ENCODE measurements at places on chromosomes 5 and 9.
A peak's percentile ranks its signal among the peaks of the same experiment; 100 is the strongest.

GRCh38 chr5:142716963-142717362 lies 31.1 kb upstream of the FGF1 start:
- no peak for DNase-seq

- DNase-seq, result no peak
Measured at GRCh38 chr5:89302102-89302891, 419.3 kb upstream of the MEF2C start.

GRCh38 chr5:76175821-76176403 lies 92.7 kb downstream of the SV2C start:
- no peak for DNase-seq

GRCh38 chr5:40801771-40802562 lies 3.8 kb upstream of the PRKAA1 start:
- DNase-seq, result no peak

GRCh38 chr5:134083517-134083916 lies 31.0 kb upstream of the TCF7 start:
- no peak for DNase-seq

- DNase-seq, result no peak
Measured at GRCh38 chr9:121364077-121364476, 6.0 kb downstream of the STOM start.

DNA sequence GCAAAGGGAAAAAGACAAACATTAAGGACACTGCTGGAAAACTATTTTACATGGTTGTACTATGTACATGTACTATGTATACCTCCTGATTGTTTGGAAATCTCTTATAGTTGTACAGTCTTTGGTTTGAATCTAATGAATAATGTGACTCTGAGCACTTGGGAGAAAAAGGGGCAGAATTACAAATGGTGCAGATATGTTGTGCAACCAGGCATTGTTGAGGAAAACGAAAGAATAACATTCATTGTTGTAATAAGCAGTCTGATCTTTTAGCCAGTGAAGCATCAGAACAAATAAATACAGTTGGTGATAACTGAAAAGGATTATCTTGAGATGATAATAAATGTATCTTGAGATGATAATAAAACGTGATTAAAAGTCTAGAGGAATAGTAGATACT lies 87.2 kb downstream of the CSNK1G3 start:
- peak; percentile 13 for DNase-seq

- no peak for DNase-seq
Measured at GRCh38 chr9:85428230-85428629, 313.5 kb downstream of the AGTPBP1 start.

DNA sequence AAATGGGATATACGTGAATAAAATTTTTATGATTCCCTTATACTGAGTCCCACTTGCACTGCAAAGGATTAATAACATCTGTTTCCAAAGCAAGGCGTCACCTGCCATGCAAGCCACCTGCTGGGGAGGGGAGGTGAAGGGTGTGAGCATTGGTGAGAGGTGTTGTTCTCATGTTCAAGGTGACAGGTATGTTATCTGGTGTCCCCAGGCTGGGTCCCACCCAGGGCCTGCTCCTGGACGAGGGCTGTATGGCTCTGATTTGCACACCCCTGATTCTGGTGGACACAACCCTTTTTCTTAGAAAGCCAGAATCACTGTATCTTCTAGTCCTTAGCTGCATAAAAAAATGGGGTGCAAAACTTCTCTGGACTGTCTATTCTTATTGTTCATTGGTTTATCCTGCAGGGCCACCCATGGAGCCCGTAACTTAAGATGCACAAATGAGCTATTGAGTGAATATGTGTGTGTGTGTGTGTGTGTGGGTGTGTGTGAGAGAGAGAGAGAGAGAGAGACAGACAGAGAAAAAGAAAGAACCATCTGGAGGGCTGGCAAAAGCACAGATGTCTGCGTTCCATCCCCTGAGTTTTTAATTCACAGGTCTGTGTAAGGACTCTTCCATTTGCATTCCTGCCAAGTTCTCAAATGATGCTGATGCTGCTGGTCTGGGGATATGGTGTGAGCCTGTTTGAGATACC lies 53.7 kb downstream of the SYK start:
- no peak for DNase-seq

DNA sequence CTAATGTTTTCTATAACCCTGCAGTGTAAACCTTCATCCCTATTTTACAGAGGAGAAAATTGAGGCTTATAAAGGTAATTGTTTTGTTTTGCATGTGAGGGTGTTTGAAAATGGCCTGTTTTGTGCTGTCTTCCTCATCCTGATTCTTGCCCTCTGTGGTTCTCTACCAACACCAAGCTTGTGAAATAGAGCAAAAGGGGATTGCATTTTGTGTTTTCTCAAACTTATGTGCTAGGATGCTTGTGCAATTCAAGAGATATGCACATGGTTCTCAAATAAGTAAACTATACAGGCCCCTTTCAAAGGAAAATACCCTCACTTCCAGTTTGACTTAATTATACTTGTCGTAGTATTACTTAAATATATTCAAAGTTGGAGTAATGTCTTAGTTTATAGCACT lies 17.2 kb downstream of the PAM start:
- no peak for DNase-seq

GRCh38 chr9:90842996-90843395 lies 41.4 kb downstream of the SYK start:
- no peak for DNase-seq

GRCh38 chr5:149314571-149315111 lies 30.7 kb upstream of the GRPEL2 start:
- no peak for DNase-seq

DNA sequence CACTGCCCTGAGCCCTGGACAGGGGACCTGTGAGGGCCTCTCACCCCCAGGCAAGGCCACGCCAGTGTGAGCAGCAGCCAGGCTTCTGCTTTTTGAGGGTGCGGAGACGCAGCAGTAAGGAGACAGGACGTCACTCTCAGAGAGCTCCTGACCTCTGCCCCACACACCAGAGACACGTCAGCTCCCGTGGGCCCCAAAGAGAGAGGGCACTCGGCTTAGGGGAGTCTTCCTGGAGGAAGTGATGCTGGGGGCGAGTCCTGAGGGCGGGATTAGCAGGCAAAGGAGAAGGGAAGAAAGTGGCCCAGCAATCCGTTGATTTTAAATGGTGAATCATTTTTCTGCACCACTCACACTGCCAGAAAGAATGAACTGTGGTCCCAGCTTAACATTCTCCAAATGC lies 24.0 kb upstream of the SLC9A3 start:
- no peak for DNase-seq

GRCh38 chr5:170756691-170757090 lies 26.8 kb upstream of the GABRP start:
- DNase-seq, result no peak

DNA sequence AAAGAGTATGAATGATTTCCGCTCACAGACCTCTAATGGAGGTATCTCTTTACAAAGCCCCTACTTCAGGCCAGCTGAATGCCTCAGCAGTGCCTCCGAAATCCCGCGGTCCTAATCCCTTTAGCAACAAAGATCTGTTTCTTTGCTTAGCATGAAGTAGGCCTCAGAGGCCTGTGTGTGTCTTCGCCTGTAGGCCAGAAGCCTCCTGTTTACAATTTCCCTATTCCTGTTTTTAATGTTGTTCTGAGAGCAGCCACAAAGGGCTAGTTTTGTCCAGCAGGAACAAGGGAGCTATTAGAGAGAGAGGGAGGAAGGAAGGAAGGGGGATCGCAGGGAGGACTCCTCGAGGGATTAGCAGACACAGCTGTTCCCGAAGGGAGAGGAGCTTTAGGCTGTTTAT lies 166.4 kb upstream of the SPRY4 start:
- DNase-seq, result no peak

DNA sequence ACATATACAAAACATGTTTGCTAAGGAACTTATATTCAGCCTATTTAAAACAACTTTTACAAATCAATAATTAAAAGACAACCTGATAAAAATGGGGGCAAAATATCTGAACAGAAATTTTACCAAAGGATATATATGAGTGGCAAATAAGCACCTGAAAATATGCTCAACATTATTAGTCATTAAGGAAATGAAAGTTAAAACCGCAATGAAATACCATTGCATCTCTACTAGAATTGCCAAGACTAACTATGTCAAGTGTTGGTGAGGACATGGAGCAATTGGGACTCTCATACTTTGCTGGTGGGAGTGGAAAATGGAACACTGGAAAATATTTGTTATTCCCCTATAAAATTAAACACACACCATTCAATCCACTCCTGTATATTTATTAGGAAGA lies 26.3 kb upstream of the PPP2R2B start:
- no peak for DNase-seq

- DNase-seq, result no peak
Measured at GRCh38 chr5:145242551-145242950, 592.6 kb downstream of the PRELID2 start.

GRCh38 chr9:126957687-126958053 lies 43.1 kb downstream of the RALGPS1 start:
- no peak for DNase-seq

GRCh38 chr5:41908374-41909079 lies 4.4 kb downstream of the RIMOC1 start:
- DNase-seq, result peak; percentile 51

DNA sequence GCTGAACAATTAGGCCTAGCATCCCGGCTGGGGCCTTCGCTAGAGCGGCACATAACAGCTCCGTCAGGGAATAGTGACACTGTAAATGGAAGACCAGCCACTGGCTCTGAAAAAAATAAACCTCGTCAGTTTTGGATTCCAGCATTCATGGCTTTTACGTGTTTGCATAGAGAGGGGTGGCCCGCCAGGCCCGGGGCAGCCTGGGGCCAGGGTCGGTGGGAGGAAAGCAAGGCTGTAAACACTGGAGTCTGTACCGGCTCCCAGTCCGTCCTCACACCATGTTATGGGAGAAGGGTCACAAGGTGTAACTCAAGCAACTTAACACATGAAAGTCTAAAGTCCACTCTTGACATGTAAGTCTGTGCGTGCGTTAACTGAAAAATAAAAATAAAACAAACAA lies 11.2 kb downstream of the CCNI2 start:
- no peak for DNase-seq

DNA sequence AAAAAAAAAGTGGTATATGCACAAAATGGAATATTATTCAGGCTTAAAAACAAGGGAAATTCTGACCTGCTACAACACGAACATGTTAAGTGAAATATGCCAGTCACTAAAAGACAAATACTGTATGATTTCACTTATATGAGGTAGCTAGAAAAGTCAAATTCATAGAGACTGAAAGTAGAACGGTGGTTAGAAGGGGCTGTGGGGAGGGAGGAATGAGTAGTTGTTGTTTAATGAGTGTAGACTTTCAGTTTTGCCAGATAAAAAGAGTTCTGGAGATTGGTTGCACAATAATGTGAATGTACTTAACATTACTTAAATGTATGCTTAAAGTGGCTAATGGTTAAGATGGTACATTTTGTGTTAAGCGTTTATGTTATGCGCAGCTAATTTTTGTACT lies 79.5 kb upstream of the IL12B start:
- no peak for DNase-seq

DNA sequence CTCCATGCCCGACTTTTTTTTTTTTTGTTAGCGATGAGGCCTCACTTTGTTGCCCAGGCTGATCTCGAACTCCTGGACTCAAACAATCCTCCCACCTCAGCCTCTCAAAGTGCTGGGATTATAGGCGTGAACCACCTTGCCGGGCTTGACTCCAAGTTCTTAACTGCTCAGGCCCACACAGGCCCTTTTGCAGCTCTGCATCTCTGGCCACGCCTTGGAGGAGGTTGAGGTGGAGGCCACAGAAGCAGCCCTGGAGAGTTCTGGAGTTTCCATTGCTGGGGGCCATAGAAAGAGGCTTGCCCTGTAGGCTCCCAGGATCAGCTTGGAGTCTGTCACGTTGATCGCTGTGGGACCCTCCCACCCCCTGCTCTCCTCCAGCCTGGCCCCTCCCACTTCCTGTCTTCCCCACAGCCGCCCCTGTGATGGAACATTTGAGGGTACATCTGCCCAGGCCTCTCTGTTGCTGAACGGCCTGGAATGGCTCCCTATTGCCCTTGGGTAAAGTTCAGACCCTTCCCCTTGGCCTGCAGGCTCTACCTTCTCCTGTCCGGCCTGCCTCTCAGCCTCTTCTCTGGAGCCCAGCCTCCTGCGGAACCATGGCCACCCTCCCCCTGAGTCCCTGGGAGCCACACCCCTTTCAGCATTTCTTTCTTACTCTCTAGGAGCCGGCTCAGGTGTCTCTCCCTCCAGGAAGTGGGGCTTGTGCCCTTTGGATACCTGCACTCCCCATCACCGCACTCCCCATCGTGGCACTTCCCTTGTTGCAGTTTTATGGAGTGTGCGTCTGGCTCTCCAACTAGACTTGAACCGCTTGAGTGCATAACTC lies 30.4 kb upstream of the IER5L start:
- DNase-seq, result no peak

GRCh38 chr5:79512471-79513307 lies 1.2 kb downstream of the HOMER1 start:
- DNase-seq, result no peak

GRCh38 chr9:19188771-19189170 lies 41.7 kb upstream of the DENND4C start:
- no peak for DNase-seq

DNA sequence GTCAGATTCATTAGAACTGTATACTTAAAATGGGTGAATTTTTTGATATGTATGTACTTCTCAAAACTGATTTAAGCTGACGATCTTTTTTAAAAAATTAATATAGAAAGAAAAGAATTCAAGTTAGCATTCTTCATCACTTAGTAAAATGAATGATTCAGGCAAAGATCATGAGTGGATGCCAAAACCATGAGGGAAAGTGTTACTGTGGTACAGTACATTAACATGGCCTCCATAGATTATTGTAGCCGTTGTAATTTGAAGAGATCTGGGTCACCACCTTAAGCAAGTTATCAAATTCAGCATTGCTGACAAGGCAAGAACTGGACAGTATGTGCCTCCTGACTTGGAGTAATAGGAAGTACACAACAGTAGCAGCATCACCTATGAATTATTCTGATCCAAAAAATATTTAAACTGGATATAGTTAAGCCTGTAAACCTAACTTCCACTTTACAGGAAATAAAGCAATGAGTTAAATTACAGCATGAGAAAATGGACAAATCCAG lies 29.7 kb downstream of the C9orf85 start:
- no peak for DNase-seq

GRCh38 chr5:10746711-10747110 lies 14.3 kb downstream of the DAP start:
- no peak for DNase-seq

DNA sequence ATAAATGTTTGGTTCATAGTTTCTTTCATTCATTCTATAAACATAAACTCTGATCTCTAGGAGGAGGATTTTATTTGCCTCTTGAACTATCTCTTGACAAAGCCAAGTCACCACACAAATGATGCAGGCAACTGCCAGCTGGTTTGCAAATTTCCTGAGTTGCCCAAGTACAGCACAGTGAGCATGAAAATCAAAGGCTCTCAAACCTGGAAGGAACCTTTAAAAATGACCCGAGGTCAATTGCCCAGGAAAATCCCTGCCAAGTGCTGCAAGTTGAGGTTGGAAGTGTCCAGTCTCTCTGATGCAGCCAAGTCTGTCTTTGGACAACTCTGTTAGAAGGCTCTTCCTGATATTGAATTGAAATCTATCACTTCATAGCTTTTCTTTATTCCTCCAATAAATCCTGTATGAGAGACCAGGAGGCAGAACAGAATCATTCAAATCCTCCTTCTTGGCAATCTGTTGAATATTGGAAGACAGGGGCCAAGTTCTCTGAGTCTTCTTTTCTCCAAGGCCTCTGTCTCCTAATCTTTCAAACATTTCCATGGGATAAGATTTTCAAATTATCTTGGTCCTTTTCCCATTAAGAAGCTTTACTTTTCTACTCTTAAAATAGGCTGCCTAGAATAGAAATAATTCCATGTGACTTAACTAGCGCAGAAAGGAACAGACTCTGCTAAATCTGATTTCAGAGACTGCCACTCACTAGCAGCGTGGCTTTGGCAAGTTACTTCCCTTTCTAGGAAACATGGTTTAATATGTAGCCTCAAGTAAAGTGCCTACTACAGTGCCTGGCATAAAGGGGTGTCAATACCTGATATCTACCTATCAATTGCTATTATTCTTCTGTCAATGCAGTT lies 159.2 kb downstream of the SNX18 start:
- DNase-seq, result no peak

Measured in stromal cell of bone marrow (primary cell).